Activated T-helper 2 cell treated with anti-CD3 and anti-CD28 coated beads, Interferon-gamma antibody, Interleukin-2, Interleukin-4, amounts not matched to agents 10 μg/mL and 5 μg/mL and 100 μg/mL, durations not matched to agents 14 hours and 24 hours and 36 hours (primary cell): ENCODE measurements at places on chromosomes 11 and 22.

DNA sequence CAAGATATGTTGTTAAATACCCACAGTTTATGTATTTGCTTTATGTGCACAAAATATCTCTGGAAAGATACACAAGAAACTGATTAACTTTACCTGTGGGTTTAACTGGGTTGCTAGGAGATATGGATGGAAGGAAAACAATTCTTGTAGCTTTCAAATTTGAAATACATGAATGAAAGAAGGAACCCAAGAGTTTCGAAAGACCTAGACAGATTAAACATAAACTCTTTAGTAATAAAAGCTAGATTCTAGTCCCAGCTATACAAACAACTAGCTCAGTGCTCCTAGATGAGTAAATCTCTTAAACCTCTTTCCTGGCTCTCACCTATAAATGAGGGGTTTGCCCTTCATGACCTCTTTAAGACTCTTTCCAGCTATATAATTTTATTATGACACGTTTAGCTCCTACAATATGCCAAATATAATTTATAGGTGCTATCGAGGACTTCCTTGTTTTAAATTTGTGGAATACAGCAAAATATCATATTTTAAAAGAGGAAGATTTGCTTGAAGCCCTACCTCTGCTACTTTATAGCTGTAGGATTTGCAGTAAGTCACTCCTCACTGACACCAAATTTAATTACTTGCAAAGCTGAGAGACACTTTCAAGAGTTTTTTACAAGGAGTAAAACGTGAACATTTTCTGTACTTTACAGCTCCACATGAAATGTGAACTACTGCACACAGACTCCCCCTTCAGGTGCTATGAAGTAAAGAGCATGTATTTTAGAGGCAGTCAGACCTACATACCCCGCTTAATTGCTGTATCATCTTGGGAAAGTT is 50.7 kb downstream of the RRAS2 start:
- DNase-seq = no peak
- peaks cover 11% of the 10 kb centered on the region for H3K4me1 ChIP-seq
- no peak overlapping the region for H3K27ac ChIP-seq
- H3K27me3 ChIP-seq = no peaks in the 10 kb centered on the region
- no peak overlapping the region for H3K4me3 ChIP-seq

DNA sequence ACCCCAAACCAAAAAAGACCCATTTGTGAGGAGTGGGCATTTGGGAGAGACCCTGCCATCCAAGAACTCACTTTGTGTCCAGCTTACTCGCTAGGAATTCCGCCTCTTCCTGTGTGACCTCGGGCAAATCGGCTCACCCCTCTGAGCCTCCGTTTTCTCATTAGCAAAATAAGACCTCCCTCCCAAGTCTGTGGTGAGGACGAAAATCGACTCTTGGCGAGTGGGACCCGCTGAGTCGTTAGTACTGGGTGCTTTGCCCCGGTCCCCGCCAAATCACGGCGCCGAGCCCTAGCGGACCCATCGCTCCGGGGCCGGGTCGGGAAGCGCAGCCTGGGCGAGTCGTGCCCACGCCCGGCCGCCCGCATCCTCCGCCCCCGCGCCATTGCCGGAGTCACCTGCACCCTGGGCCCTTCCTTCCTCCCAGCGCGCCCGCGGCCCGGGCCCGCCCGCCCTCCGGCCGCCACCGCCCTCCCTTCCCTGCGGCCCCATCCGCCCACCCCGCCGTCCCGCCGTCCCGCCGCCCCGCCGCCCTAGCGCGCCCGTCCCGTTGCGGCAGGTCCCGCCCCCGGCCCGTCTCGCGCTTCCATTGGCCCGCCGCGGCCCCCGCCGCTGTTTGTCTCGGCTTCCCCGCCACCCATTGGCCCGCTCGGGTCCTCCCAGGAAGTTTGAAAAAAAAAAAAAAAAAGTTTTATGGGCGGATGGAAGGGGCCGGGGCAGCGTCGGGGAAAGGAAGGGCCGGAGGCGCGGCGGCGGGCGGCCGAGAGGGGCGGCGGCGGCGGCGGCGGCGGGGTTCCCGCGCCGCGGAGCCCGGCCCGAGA is 48.9 kb downstream of the TRIOBP start:
- peak; percentile 84 for DNase-seq
- no peaks in the 10 kb centered on the region for H3K36me3 ChIP-seq
- H3K27me3 ChIP-seq = no peaks in the 10 kb centered on the region
- peaks cover 26% of the 10 kb centered on the region for H3K4me1 ChIP-seq
- H3K4me3 ChIP-seq = peak overlapping the region; percentile 90

DNA sequence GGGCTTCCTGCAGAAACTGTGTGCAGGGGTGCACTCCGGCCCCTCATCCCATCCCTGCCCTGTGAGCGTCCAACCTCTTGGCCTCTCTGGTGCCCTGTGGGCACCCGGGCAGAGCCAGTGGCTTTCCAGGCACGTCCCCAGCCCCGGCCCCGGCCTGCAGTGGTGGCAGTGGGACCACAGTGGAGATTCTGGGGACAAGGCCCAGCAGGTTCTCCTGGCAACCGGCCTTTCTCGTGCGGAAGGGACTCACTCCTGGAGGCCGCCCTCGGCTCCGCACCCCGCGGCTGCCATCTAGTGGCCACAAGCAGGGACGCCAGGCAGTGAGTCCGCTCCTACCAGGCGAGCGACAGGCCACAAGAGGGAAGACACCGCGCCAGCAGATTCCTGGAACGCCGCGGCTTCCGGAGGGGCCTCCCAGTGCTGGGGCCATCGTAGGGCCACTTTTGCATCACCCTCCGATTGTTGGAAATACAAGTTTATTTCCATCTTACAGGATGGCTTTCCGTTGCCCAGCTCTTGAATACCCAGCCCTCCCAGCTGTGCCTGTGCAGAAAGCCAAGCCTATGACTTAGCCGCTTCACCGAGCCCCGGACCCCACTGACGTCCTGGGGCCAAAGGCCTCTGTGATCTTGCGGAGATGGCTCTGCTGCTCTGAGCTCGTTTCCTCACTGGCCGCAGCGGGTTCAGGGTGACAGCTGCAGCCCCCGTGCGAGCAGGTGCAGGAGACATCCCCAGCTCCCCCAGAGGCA is 357.3 kb downstream of the CTTN start:
- peak; percentile 51 for DNase-seq
- no peaks in the 10 kb centered on the region for H3K4me1 ChIP-seq
- H3K36me3 ChIP-seq = no peaks in the 10 kb centered on the region
- no peaks in the 10 kb centered on the region for H3K27me3 ChIP-seq
- no peak overlapping the region for H3K4me3 ChIP-seq

DNA sequence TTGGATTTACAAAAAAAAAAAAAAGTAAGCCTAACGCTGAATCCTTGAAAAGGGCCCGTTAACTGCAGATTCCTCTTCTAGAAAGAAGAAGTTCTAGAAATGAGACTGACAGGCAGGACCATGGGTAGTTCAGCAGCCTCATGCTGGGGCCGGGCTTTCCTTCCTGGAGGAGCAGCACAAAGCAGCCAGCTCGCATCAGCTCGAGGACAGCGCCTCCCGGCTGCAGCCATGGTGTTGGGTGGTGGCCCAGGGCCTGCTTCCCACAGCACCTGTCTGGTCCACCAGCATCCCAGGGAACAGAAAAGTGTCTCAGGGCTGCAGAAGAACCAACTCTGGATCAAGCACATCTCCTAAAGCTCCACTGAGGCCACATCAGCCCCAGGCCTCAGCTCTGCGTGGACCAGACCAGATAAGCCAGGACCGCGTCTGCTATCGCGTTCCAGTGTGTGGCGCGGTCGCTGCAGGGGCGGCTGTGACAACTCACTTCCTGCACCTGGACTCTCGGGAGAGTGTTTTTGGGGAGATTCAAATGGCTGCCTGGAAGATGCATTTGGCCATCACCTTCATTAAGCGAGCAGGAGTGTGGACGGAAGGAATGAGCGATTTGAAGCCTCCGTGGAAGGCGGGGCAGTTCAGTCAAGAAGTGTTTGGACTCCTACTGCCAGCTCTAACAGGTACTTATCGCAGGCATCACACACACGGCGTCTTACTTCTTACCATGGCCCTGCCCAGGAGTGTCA is 53.5 kb downstream of the MYH9 start:
- DNase-seq = no peak
- H3K27ac ChIP-seq = peak overlapping the region; percentile 99
- no peaks in the 10 kb centered on the region for H3K27me3 ChIP-seq
- H3K36me3 ChIP-seq = peaks cover 91% of the 10 kb centered on the region
- peak overlapping the region; percentile 90 for H3K4me3 ChIP-seq

DNA sequence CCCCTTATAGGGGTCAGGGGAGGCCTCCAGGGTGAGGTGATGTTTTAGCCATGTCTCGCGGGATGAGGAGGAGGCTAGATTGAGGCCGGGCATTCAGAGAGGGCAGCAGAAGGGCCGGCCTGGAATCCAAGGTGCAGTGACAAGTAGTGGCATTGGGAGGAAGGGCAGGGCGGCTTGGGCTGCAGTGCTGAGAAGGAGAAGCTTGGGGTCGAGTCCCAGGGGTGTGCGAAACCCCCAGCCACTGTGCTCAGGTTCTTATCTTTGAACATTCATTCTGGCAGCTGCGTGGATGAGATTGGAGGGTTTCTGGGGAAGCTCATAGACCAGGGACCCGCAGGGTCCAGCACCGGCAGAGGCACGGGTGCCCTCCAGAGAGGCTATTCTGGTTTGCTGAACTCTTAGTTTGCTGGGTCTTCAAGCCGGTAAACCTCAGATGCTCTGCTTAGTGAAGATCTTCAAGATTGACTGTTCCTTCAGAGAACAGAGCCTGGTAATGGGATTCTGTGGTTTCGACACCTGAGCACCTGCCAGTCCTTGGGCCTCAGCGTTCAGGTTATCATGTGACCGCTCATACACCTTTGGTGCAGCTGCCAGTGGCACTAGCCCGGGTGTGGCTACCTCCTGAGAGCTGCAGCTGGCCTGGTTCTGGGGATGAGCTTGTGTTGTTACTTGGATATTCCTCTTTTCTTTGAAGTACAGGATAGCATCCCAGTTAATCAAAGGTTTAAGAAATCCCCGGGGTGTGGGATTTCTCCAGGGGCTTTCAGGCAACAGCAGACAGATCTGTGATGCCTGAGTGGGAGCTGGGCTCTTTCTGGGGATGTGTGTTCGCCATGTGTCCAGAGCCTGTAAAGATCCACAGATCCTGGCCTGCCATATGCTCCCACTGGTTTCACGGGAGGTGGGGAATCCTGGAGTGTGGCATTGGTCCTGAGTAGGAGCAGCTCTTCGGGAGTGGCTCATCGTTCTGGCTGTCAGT is 152.8 kb downstream of the TBC1D22A start:
- H3K36me3 ChIP-seq = peaks cover 23% of the 10 kb centered on the region
- peaks cover 1% of the 10 kb centered on the region for H3K4me1 ChIP-seq
- no peak for DNase-seq
- no peak overlapping the region for H3K4me3 ChIP-seq
